ENCODE measurements at places on chromosomes 2 and 18.

DNA sequence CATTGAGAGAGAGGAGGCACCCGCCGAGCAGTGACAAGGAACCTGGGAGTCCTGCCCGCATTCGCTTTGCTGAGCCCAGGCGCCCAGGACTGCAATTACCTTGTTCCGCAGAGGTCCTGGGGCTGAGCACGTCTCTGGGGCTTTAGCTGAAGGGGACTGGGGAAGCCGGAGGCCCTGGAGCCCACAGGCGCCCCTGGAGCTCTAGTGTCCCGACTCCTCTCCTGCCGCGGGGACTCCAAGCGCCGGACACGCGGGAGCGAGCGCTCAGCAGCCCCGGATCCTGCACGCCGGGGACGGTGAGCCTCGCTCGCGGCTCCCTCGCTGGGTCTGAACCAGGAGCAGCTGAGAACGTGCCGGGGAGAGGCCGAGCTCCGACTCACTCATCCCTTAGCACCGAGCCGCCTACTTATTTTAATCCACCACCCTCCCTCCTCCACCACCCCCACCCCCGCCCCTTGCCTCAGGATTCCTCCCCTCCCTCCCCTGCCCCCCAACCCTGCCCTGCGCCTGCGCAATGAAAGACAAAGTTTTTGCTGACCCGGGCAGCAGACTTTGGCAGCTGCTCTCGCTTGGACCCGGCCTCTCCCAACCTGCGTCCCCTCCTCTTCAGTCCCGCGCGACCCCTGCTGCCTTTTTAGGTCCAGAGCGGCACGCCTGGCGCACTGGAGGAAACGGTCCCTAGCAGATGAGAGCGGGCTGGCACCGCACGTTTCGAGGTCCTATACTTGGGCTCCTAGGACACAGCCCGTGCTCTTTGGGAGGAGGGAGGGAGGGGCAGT is at the start of gene OSR1:
Gene OSR1 (minus strand): TSS at position 382 of the 779 bp plus-strand sequence. CDS start 4,818 bp downstream, outside the sequence.
- no peak for DNase-seq

DNA sequence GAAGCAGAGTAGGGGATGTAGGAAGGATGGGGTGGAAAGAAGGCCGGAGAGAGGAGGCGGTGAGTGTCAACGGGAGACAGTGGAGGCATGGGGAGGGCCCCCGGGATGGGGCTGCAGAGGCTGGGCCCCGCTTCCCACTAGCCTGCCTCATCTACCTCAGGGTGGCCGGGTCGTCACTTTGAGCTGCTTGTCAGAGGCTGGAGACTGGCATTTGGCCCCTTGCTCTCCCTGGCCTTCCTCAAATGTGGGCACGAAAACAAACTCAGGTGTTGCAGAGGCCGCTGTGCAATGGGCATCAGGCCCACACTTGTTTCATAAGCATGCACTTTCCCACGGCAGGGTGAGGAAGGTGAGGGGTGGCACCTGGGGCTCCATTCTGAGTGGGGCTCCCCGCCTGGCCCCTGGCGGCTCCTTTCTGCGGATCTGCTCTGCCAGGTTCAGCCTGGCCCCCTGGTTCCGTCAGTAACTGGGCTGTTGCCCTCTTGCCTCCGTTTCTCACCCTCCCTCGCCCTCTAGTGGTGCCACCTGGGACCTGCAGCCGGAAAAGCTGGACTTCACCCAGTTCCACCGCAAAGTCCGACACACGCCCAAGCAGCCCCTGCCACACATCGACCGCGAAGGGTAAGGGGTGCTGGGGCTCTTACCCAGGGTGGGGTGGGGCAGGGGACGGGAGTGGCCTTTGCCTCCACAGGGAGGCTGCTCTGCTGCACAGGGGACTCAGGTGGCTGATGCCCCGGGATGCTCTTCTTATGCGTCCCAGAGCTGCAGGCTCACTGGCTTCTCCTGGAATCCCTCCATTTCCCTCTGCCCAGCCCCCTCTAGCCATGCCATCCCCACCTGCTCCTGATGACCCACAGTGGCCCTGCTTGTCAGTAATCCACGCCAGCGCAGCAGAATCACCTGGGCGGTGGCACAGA is 125.4 kb downstream of the CTIF start:
- DNase-seq, result no peak

- DNase-seq, result no peak
Measured at GRCh38 chr18:46050268-46050667, 21.8 kb downstream of the PSTPIP2 start.

GRCh38 chr2:174730698-174731018 is 33.6 kb downstream of the CHRNA1 start:
- DNase-seq, result no peak

- DNase-seq, result no peak
Measured at GRCh38 chr2:186569897-186570296, 20.0 kb upstream of the ITGAV start.

DNA sequence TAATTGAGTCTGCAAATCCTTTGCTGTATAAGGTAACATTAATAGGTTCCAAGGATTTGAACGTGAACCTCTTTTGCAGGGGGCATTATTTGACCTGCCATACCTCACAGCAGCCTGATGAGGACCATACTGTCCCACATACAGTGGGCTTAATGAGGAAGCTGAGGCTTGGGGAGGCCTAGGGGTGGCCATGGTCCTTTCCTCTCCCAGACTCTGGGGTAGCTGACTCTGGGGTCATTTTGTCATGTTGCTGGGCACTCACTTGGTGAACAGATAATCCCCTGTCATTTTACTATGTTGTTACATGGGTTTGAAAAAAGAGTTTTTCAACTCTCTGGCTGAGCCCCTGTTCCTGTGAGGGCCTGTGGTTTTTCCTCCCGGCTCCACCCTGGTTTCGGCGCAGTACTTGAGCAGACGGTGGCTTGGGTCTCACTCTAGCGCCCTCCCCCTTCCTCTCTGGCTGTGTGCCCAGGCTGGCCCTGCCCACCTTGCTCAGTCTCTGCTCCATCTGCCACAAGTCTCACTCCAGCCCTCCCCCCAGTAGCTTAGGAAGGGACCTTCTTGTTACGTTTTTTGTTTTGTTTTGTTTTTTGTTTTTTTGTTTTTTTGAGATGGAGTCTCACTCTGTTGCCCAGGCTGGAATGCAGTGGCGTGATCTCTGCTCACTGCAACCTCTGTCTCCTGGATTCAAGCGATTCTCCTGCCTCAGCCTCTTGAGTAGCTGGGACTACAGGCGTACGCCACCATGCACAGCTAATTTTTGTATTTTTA is 21.0 kb downstream of the INPP4A start:
- no peak for DNase-seq

DNA sequence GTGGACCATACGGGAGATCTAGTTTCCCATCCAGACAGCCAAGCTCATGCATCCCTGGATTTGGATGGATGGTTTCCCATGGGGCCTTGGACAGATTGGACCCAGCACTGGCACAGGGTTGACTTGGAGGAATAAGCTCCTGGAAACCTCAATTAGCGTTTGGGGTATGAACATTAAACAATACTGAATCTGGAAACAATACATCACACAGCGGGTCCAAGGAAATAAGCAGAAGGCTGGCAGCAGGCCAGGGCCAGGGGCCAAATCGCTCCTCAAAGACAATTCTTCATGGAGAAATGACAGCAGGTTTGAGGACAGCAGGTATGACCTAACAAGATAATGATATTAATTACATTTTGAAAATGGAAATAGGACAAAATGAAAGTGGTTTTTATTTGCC is 540.6 kb downstream of the RIT2 start:
- DNase-seq, result peak; percentile 91

All from NCI-H1417 treated with DMSO at 0.1 percent for 48 hours (cell line).